AML-193 (cell line): ENCODE measurements at places on chromosomes 2 and 18.

GRCh38 chr2:37466533-37467222, 122.2 kb downstream of the QPCT start:
- DNase-seq: no peak

DNA sequence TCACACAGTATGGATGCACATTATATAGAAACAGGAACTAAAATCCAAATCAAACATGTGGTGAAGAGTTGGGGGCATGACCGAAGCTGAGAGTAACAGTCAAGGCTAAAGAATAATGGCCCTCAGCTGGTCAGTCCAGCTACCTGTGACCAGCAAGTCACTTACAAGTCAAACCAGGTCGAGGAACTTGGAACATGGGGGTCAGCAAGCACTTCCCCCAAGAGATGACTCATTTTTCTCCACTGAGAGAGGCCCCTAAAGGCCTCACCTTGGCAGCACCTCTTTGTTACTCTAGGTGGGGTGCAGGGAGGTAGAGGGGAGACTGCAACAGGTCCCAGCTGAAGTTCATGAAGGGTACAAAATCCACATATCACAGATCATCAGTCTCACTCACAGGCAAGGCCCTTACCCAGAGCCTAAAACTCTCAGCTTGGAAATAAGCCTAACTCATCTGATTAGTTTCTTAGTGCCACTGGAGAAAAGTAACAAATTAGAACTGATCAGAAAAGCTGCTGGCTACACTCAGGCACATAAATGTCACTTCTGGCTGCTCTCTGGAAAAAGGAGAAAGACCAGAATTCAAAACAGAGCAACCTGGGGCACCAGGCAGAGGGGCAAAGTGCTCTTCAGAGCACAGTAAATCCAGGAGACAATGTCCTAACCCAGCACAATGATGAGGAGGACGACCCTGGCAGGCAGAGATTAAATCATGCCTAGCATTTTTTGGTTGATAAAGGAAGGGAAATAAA, 4.0 kb downstream of the SDC1 start:
- DNase-seq: no peak

GRCh38 chr2:44883356-44883755, 58.1 kb upstream of the SIX3 start:
- DNase-seq: no peak

GRCh38 chr2:65416945-65417344, 15.5 kb downstream of the SPRED2 start:
- DNase-seq: no peak

- DNase-seq: no peak
These were observed 47.2 kb upstream of the RAB12 start for GRCh38 chr18:8562070-8562469.

DNA sequence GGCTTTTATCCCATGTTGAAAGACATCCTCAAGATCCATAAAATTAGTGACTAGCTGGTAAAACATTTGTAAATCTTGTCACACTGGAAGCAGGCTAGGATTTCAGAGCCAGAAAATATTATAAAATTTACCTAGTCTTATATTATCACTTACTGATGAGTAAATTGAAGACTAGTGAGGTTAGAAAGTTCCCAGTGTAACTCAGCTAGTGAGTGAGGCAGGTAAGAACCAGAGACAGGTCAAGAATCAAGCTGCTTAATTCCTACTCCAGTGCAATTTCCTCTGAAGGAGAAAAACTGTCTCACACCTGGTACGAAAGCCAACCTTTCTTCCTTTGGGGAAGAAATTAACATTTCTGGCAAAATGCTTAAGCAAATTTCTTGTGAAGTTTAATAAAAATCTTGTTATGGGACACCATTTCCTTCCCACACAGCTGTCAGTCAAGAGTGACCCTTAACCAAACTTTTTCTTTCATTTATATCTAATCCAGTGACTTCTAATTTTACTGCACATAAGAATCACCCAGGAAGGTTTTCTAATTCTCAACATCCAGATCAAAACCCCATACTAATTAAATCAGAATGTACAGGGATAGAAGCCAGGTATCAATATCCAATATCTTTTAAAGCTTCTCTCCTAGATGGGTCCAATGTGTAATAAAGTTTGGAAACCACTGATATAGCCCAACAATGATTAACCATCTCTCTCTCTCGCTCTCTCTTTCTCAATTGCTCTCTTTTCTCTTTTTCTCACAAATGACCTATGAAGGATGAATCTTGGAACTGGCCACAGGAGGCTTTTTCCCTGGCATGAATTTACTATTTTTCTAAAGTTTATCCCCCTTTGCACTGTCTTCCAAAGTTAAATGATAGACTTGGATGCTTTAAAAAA, 264.3 kb upstream of the SLC39A10 start:
- DNase-seq: no peak

DNA sequence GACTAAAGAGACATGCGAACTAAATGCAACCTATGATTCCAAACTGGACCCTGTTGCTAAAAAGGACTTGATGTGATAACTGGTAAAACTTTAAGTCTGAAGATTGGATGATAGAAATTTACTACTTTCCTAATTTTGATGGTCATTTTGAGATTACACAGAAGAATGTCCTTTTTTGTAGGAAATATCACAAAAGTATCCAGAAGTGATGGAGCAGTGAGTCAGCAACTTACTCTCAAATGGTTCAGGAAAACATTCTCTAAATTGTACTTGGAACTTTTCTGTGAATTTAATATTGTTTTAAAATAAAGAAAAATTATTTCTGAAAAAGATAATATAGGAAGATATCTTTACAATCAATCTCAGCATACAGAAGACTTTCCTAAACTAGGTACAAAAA, 19.9 kb downstream of the MBOAT2 start:
- DNase-seq: no peak

- DNase-seq: no peak
These were observed 20.5 kb downstream of the GRB14 start for GRCh38 chr2:164600763-164601162.

DNA sequence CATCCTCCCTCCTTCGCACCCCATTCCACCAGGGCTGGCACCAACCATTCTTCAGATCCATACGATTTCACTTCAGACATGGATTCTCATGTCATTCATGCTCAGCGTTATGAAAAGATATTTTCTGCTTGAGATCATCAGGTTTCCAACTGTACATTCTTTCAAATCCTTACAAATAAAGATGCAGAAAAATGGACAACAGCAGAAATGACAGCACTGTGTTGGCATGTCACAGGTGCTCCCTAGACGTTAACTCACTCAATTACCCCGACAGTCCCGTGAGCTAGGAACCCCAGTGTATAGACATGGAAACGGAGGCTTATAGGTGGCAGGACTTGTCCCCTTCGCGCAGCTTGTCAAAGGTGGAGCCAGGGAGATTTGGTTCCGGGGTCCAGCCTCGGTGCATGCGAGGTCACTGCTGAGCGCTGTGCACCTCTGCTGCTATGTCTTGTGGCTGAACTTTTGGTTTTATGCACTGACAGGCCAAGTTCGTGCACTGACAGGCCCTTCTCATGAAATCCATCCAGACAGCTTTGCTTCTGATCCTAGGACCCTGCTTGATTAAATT, 17.7 kb downstream of the FHL2 start:
- DNase-seq: no peak

DNA sequence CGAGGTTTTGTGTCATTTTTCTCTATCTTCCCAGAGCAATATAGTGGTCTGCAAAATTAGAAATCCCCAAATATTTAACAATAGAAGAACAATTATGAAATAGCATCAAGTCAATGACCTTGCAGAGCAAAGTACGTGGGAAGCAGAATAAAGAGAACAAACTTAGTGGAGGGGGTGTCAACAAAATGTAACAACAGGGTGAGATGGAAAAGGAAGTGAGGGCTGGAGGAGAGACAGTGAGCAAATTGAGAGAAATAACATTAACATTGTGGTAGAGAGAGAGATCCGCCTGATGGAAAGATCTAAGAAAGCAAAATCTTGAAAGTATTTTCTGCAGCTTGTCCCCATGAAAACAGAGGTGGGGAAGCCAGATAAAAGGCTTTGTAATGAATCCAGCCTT, 23.4 kb downstream of the ARHGAP15 start:
- DNase-seq: no peak

GRCh38 chr2:88210132-88211002, 40.2 kb downstream of the THNSL2 start:
- no peak for DNase-seq

GRCh38 chr2:9627310-9627709, 3.5 kb downstream of the YWHAQ start:
- no peak for DNase-seq

- DNase-seq: peak; percentile 25
These were observed 1.4 kb upstream of the SLC23A3 start for GRCh38 chr2:219171231-219171651.

DNA sequence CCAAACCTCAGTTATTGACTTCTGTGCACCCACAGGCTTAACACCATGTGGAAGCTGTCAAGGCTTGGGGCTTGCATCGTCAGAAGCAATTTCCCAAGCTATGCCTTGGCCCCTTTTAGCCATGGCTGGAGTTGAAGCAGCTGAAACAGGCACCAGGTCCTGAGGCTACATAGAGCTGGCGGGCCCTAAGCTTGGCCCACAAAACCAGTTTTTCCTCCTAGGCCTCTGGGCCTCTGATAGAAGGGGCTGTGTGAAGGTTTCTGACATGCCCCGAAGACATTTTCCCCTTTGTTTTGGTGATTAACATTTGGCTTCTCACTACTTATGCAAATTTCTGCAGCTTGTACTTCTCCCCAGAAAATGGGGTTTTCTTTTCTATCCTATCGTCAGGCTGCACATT, 9.1 kb upstream of the TMX3 start:
- no peak for DNase-seq

GRCh38 chr18:251572-251971, 16.3 kb downstream of the THOC1 start:
- DNase-seq: no peak

- DNase-seq: no peak
These were observed 52.0 kb upstream of the HAAO start for GRCh38 chr2:42844366-42844765.

- no peak for DNase-seq
These were observed 107.7 kb downstream of the HNMT start for GRCh38 chr2:138071720-138072719.

DNA sequence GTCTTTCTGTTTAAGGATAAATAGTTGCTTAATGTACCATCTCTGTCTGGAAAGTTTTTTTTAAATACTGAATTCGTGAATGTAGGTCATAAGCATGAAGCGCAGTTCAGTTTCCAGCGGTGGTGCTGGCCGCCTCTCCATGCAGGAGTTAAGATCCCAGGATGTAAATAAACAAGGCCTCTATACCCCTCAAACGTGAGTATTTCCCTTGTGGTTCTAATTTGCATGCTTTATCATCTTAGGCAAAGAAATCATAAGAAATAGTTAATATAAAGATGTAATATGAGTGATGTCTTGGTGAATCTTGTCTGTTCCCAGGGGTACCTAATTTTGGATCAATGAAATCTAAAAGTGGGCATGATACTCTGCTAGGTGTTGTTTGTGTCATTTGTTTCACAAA, 1.5 kb downstream of the NDC80 start:
- DNase-seq: no peak

- DNase-seq: no peak
These were observed 114.6 kb downstream of the FMNL2 start for GRCh38 chr2:152449578-152449977.

DNA sequence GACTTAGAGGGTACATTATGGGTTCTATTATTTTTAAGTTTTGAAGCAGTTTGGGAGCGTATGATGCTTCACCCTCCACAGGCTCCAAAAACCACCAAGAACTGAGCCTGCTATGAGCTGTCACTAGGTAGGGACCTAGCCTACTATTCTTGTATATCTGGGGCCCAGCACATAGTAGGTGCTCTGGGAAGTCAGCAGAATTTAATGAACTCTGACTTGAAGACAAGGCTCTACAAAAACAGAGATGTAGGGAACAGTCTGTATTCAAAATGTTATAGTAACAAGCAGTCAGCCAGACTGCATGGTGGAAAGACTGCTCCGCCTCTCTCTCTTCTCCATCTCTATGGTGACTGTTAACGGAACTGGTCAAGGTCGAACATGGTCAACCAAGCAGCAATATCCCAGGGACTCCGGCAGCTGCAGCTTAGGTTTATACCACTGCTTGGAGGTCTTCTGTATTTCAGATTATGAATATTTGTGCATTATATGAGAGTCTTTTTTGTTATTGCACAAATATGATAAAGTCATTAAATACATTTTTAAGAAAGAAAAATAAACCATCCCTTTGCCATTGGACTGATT, 22.2 kb upstream of the YWHAQ start:
- DNase-seq: no peak

- no peak for DNase-seq
These were observed 67.8 kb downstream of the MERTK start for GRCh38 chr2:111966241-111966640.

DNA sequence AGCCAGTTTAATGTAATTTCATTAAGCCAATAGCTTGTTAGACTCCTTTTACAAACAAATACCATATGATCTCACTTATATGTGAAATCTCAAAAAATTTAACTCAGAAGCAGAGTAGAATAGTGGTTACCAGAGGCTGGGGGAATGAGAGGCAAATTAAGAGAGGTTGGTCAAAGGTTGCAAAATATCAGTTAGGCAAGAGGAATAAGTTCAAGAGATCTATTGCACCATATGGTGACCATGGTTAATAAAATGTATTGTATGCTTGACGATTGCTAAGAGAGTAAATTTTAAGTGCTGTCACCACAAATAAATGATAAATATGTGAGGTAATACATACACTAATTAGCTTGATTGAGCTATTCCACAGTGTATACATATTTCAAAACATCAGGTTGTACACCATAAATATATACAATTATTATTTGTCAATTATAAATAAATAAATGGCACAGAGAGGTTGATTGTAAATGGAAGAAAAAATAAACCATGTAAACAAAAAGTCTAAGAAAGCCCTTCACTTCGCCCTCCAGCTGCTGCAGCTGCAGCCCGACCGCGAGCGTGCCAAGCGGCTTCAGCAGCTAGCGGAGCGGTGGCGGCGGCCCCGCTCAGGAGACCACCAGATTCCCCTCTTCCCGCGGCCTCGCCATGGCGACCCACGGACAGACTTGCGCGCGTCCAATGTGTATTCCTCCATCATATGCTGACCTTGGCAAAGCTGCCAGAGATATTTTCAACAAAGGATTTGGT, 23.0 kb upstream of the ACTR2 start:
- DNase-seq: peak; percentile 95

- DNase-seq: no peak
These were observed 25.1 kb upstream of the SGPP2 start for GRCh38 chr2:222399038-222399783.

GRCh38 chr2:28976584-28976983, 4.5 kb upstream of the TOGARAM2 start:
- DNase-seq: no peak

GRCh38 chr2:47269316-47270232, 114.5 kb upstream of the STPG4 start:
- DNase-seq: no peak
